ENCODE measurements at places on chromosomes 11 and 22.

GRCh38 chr11:32118025-32118974, 27.4 kb downstream of the RCN1 start:
- DNase-seq = peak; percentile 50

DNA sequence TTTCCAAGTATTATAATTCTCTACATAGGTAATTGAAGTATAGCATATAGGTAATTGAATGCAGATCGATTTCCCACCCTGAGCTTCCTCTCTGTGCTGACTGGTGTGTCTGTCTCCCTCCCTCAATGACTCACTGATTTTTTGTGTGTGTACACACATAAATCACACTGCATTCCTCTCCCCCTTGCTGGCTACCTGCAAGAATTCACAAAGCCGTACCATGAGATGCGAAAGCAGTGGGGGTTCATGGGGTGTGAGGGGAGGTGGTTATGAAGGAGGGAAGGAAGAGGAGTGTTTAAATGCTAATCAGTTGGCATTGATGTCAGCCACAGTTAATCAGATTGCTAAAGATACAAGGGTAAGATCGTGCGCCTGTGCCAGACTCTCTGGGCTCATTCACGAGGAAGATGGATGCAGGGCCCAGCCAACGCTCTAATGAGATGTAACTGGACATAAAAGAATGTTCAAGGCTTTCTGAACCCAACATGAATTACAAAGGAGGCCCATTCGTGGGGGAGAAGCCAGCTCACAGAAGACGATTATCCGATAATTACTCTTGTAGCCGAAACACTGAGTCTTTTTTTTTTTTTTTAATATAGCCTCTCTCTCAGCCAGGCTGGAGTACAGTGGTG, 107.4 kb downstream of the SEZ6L start:
- DNase-seq = no peak

DNA sequence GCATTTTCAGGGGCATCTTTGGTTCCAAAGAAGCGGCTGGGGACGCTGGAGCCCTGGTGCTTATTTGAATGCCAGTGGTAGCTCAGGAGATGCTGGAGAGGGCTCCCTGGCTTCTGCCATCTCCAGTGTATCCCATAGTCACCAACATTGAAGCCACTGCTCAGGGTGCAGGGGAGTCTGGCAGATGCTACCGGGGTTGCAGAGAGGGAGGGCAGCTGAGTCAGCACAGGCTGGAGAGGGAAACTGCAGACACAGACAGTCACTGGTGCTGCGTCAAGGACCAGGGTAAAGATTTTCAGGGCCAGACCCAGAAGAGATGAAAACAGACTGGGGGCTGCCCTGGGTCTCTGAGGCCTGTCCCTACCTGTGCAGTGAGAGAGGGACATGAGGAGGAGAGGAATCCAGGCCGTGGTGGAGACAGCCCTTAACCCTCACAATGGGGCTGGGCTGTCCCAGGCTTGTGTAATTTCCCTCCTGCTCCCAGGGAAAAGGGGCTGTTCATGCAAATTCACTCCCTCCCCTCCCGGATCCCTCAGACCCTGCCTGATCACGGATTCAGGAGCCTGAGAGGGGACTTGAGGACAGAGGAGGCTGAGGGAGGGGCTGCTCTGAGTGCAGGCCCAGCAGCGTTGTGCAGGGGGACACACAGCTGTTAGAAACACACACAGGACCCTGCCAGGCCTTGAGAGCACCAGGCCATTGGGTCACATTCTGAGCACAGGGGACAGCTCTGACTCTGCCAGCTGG, 126.9 kb upstream of the GRK3 start:
- DNase-seq = no peak

DNA sequence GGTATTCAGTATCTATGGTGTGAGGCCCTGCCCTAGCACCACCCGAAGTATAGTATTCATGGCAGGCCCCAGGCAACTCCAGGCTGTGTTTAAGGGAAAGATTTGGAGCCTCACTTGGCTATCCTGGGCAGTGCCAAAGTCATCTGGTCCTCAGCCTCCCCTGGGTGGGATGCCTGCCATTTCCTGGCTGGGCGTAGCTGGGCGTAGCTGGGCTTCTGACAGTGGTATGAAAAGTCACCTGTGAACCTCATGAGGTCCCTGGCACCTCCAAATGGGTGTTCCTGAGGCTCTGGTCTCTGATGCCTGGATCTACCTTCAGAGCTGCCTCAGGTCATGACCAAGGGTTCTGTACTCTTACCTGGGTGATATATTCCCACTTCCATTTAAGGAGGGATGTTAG, 113.0 kb upstream of the PARVA start:
- no peak for DNase-seq

DNA sequence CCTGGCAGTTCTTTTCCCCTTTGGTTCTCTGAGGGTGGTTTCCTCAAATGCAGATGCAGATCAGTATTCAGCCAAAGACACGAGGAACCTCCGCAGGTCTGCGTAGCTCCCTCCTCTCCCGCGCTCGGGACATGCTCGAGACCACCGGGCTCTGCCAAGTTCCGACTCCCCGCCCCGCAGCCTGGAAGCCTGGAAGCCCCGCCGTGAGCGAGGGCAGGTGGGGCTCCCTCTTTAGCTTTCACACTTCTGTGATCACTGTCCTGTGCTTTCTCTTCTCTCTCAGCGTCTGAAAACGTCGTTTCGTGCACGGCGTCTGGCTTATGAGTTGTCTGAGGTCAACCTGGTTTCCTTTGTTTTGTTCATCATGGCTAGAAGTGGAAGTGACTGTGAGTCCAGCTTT, 26.6 kb downstream of the ZBED4 start:
- no peak for DNase-seq

All from fibroblast of upper back skin (primary cell).